ENCODE measurements at places on chromosomes 2 and 18. TPM values are rescaled to one million over a fixed set of nuclear protein-coding genes. Genes with fewer than 3 reads are reported as not detected.

Gene PROKR1
- not detected for total RNA-seq

Gene LYG2
- not detected for total RNA-seq

Gene ELOA2
- not detected for total RNA-seq

Gene EIPR1
- total RNA-seq, result 41.3 TPM

Gene EVA1A
- 12.3 TPM for total RNA-seq

Gene CD8B2
- total RNA-seq, result not detected

Gene GDF7
- total RNA-seq, result 0.03 TPM

Gene BBS5
- total RNA-seq, result 5.6 TPM

Gene ALPP
- total RNA-seq, result 0.35 TPM

Gene SPR
- total RNA-seq, result 147 TPM

Gene OTOS
- total RNA-seq, result not detected

Gene COBLL1
- 4.1 TPM for total RNA-seq

All from A549 treated with CpdA at 1 μM for 4 hours (cell line).